Stimulated activated CD4-positive, alpha-beta T cell treated with anti-CD3 and anti-CD28 coated beads, Interleukin-2, amount 100 ng/mL, for 4 hours (primary cell): ENCODE measurements at places on chromosomes 12 and 14.

DNA sequence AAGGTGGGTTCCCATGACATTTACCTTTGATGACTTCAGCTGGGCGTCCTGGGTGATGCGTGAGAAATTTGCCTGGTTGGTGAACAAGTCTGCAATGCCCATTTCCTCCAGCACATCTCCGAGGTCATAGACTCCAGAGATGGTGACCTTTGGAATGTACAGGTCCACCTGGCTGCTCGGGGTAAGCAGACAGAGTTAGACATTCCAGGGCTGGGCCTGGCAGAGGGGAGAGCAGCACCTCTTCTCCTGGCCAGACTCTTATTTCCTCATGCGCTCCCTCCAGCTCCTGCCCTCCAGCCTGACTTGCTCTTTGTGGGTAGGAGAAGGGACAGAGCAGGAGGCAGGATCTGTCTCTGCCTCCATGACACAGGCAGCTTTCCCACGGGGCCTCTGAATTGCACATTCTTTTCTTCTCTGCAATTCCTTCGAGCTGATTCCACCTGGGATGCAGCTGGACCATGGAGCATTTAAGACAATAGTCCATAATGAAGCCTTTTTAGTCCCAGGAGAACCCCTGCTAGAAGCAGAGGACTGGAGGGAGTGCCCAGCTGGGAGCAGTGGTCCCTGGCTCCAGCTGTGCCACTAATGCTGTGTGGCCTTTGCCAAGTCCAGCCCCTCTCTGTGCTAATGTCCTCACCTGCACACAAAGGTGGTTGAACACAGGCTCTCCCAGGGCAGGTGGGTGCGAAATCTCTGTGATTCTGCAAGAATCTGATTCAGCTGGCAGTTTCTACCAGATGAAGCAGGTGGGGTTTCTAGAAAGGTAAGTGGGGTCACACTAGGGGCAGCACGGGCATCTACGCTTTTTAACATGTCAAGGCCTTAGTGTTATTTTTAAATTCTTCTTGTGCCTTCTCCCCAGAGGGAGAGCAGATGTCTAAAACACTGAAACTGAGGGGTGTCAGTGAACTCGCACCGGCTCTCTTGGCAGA, 13.2 kb upstream of the SERPINA10 start:
- no peak for DNase-seq

DNA sequence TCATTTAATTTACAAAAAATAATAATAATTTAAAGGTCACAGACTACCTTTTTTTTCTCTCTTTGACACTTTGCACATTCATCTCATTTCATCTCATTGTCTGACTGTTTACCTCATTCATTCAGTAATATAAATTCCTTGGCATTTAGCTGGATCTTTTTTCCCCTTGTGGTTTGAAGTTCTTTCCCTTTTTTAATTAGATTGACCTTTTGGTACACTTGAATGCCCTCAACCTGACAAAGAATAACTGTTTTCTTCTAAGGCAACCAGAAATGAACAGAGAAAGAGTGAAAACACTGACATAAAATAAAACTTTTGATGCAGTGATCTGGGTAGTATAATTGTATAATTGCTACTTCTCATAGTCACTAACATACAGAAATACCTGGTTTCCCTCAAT, 774.9 kb upstream of the NOVA1 start:
- DNase-seq = no peak

GRCh38 chr14:90632451-90632850, 183.8 kb downstream of the TTC7B start:
- no peak for DNase-seq

GRCh38 chr14:94542811-94543440, 18.3 kb upstream of the SERPINA4 start:
- no peak for DNase-seq

- no peak for DNase-seq
Observed at GRCh38 chr12:92431146-92431545, 271.6 kb upstream of the PLEKHG7 start.

DNA sequence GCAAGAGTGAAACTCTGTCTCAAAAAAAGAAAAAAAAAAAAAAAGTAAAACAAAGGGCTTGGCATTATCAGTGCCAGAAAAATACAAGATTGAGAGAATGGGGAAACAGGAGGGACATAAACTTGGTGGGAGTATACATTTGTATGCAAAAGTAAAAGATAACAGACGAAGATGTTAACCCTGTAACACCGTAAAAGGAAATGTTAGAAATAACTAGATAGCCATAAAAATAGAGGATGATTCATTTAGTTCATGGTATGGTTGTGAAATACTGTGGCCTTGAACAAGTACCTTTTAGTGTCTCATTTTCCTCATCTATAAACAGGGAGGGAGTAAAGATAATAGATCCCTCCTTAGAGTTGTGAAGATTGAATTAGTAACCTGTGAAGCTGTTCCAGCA, 33.3 kb downstream of the ATP2A2 start:
- no peak for DNase-seq

DNA sequence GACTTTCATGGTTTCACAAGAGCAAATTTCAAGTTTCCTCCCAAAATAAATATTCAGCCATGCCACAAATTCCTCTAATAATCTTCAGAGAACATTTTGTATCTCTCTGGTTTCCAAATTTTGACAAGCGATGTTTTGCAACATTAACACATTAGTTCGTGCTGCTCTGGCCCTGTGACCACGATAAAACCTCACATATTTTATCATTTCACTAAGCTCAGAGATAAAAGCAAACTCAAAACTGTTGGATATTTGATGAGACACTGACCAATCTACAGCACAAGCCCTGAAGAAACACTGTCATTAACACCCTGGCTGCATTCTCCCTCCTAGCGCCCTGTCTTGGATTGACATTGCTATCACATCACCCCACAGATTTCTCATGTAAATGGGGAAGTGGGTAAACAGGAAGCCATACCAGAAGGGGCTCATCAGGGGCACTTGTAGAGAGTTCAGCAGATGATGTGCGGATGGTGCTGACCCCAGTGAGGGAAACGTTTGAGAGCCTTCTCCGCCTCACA, 264.3 kb downstream of the PRKD1 start:
- no peak for DNase-seq

- no peak for DNase-seq
Observed at GRCh38 chr12:70722584-70723343, 85.5 kb upstream of the PTPRB start.

DNA sequence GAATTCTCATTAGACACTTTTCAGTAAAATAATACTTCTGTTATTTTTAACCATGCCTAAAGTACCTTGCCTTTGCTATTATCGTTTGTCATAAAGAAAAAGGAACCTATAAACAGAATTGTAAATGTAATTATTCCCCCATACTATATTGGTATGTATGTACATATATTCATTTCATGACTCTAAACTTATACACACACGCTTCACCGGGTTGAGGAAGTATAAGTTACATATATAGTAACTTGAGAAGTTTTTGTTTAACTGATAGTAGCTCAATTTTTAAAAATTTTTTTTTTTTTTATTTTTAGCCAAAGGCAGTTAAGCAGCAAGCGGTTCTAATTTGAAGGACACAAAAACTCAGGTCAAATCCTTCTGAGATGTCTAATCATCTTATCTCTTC, 107.6 kb downstream of the PLEKHG7 start:
- no peak for DNase-seq

GRCh38 chr12:27965966-27966365, 6.6 kb downstream of the PTHLH start:
- DNase-seq = no peak

DNA sequence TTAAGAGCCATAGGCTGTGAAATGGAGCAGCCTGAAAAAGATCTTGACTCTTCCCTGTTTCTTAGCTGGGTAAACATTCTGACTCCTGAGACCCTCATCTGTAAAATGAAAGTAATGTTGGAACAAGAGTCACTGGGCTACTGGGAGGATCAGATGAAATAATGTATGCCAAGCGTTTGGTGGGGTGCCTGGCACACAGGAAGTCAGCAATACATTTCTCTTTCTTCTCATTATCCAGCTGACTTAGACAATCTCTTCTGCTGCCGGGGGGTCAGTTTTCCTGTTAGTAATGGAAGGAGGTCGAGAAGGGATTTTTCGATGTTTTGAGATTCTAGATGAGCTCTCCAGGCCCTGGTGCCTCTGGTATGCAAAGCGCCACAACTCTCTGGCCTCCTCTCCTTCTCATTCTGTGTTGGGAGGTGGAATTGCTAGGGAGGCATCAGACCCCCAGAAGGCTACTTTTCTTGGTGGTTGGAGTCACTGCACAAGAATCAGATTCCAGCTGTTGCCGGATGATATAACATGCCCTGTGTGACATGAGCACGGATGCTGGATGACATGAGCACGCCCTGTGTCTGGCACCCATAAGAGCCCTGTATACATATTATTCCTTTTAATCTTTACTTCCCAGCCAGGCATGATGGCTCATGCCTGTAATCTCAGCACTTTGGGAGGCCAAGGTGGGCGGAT, 4.3 kb downstream of the OASL start:
- DNase-seq = no peak

DNA sequence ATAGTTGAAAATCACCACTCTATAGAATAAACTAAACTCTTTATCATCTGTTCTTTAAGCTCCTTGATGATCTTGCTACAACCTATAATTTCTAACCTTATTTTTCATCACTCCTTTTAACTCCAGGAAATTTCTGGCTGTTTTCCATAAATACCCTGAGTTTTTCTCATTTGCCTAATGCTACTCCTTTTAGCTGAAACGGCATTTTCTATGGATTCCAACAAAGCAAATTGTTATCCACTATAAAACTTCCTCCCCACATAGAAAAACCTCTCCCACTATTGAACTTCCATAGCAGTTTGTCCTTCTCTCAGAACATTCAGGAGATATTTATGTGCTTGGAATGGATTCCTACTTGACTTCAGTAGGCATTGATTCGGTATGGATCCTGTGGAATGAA, 122.8 kb downstream of the SLC41A2 start:
- DNase-seq = no peak

DNA sequence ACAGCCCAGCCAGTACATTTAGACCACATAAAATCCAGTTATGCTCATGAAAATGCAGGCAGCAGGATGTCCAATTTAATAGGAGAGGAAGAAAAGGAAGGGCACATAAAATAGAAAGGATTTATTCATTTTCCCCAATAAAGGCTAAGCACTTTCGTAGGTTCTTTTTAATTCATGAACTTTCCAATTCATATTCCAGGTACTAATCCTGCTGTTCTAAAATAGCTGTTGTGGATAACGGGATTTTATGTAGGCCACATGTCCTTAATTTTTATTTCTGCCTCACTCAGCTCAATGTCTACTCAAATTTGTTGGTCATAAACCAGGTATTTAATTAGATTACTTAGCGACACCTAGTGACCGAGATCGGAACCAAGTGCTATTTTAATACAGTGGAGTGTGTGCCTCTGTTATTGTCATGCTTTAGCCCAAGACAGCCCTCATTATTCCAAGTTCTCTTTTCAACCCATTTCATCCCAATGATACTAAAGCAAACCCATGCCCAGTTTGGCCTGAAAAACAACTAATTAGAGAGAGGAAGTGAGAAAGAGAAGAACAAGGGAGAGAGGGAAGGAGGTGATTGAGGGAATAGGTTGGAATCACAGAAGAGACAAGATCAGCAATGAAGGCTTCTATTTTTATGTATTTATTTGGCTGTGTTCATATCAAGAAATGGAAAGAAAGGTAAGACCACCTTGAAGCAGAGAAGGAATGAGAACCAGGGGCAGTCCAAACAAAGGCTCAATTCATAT, 45.9 kb upstream of the IFNG-AS1 start:
- peak; percentile 52 for DNase-seq

GRCh38 chr12:109308534-109309380, at the start of gene FOXN4:
TSS of gene FOXN4 (minus strand) at chr12:109309284. CDS start at chr12:109308321, 963 bp downstream.
- DNase-seq = no peak

GRCh38 chr14:61561104-61561503, 134.2 kb upstream of the HIF1A start:
- DNase-seq = no peak

GRCh38 chr12:93363841-93364297, 13.9 kb upstream of the NUDT4 start:
- DNase-seq = no peak

GRCh38 chr14:50471838-50472465, 60.4 kb downstream of the MAP4K5 start:
- no peak for DNase-seq

GRCh38 chr12:15234011-15234410, 12.8 kb upstream of the RERG start:
- DNase-seq = no peak

GRCh38 chr12:124764870-124765580, 98.6 kb downstream of the SCARB1 start:
- DNase-seq = no peak

GRCh38 chr12:109952873-109953272, 43.3 kb downstream of the GIT2 start:
- no peak for DNase-seq

GRCh38 chr14:50943943-50944646, at the start of gene PYGL:
TSS of gene PYGL (minus strand) at chr14:50944483. CDS start at chr14:50944403, 80 bp downstream.
- peak; percentile 6 for DNase-seq

- no peak for DNase-seq
Observed at GRCh38 chr14:42654707-42655106, 1048.0 kb downstream of the LRFN5 start.

DNA sequence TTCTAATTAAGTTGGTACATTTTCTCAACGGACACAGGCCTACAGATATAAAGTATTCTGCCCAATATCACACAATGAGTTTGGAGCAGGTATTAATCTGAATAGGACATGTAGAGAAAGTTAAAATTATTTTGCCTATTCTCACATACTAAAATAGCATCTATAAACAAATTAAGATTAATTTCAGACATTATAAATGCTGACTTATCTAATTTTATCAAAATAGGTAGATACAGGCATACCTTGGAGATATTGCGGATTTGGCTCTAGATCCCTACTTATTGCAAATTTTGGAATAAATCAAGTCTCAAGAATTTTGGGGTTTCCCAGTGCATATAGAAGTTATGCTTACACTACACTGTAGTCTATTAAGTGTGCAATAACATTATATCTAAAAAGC, 41.0 kb upstream of the GRIP1 start:
- DNase-seq = no peak

DNA sequence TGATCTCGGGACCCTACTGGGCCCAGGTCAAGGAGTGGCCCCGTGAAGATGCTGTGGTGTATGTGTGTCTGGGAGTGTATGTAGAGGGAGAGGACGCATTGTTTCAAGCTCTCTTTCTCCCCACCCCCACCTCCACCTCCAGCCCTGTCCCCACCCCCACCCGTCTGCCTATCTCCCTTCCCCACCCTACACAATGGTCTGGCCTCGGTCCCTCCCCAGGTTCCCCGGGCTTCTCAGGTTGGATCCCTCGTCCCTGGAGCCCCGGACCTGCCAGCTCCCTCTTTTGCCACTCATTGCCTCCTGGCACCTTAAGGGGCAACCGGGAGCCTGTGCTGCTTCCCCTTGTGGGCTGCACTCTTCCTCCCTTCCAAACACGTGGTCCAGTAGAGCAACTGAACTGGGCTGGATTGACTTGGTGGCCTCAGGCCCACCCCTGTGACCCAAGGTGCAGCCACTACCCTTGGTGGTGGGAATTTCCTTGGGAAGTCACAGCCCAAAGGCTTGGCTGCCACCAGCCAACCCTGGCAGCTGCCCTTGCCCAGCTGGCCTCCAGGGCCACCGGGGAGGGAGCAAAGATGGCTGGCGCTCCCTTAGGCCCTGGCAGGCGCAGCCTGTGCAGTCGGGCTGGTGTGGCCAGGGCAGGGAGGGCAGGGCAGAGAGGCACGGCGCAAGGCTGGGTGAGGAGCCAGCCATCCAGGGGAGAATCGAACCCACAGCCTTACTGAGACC, 628 bp downstream of the VRTN start:
- no peak for DNase-seq
